NCI-H1105 (cell line): ENCODE measurements at places on chromosomes 6 and 20.

GRCh38 chr20:19429538-19429937 lies 217.1 kb downstream of the SLC24A3 start:
- DNase-seq: no peak

GRCh38 chr6:658244-658643 lies 1.3 kb upstream of the HUS1B start:
- no peak for DNase-seq

GRCh38 chr20:1374246-1374645 lies 18.6 kb downstream of the FKBP1A start:
- DNase-seq: no peak

DNA sequence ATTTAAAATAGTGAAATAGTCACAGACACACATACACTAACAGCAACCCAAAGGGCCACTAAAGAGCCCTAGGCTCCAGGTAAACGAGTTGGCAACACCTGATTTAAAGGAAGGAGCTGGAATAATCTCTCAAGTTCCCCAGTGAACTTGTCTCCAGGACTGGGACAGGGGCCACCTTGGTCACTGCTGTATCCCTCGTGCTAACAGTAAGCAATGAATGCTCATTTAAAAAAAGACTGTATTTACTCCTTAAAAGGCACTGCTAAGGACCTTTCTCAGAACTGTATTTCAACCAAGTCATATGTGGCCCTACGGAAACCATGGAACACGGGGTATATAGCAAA lies 1.3 kb downstream of the DIDO1 start:
- no peak for DNase-seq

DNA sequence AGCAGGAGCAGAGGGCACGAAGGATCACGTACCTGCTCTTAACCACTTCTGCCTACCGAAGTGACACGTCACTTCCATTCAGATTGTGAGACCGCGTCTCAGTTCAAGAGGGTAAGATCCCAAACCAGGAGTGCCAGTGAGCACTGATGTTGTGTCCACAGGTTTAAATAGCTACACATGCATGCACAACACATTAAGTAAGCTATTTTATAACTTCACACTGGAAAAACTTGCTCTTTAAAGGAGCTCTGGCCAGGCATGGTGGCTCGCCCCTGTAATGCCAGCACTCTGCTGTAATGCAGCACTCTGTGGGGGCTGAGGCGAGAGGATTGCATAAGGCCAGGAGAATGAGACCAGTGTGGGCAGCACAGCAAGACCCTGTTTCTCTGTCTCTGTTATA lies 21.1 kb downstream of the ABHD12 start:
- no peak for DNase-seq

DNA sequence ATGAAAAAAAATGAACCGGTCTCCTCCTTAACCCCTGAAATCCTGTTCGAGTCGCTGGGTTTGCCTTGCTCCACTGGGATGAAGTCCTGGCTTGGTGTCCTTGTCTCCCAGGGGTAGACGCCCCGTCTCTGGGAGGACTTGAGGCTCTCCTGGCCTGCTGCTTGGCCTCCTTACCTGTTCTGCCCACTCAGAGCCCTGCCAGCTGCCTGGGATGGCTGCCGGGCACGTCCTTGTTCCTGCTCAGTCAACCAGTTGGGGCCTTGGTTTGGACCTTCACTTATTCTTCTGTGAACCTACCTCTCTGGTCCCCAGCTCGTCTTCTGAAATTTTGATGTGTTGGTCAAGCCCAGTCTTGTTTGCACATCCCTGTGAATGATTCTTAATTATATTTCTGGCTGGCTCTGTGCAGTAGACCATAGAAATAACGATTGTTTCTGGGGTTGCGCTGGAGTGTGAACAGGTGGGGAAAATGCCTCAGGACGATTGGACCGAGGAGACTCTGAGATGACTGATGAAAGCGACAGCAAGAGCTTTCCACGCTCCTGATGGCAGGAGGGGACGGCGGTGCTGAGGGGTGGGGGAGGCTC lies 126.5 kb upstream of the ESR1 start:
- DNase-seq: no peak

- no peak for DNase-seq
Measured at GRCh38 chr6:48813836-48814235, 649.2 kb downstream of the MMUT start.

DNA sequence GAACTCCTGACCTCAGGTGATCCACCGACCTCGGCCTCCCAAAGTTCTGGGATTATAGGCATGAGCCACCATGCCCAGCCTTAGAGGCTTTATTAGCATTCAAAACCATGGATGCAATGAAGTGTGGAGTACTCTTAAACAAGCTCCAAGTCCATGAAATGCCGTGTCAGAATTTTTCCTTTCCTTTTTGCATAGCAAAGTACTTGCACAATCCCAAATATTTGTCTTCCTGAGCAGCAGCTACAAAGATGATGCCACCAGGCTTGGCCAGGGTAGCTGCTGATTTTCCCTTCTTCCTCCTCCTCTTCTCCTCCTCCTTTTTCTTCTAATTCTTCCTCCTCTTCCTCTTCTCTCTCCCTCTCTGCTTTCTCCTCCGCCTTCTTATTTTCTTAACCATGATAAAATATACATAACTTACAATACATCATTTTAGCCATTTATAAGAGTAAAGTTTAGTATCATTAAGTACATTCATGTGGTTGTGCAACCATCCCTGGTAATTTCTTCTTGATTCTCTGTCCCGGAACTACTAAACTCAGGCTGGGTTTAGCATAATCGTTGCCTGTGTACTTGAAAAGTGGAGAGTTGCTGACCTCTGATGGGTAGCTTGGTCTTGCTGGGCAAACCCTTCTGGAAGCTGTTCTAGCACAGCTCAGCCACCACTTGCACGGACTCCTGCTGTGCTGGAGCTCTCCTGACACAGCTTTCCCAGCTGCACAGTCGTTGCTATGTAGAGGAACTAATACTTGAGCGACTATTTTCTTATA lies 20.3 kb downstream of the MUCL3 start:
- DNase-seq: no peak

DNA sequence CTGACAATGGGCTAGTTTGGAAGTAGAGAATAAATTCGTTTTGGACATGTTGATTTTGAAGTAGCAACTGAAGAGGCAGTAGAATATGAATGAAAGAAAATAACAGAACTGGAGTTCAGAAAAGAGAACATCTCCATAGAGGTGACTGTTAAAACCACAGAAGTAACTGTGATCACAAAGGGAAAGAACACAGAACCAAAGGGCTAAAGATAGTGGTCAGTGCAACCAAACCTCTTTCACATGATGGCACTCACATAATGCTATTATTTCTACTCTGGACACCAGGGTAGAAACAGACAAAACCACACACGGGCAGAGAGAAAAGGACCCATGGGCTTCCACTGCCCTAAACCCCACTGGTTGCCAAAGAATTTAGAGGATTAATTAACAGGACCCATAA lies 58.5 kb downstream of the CDK19 start:
- DNase-seq: no peak

- DNase-seq: no peak
Measured at GRCh38 chr6:26394289-26394688, 7.8 kb upstream of the BTN3A1 start.

- DNase-seq: no peak
Measured at GRCh38 chr6:126153661-126154060, 167.3 kb downstream of the TRMT11 start.

DNA sequence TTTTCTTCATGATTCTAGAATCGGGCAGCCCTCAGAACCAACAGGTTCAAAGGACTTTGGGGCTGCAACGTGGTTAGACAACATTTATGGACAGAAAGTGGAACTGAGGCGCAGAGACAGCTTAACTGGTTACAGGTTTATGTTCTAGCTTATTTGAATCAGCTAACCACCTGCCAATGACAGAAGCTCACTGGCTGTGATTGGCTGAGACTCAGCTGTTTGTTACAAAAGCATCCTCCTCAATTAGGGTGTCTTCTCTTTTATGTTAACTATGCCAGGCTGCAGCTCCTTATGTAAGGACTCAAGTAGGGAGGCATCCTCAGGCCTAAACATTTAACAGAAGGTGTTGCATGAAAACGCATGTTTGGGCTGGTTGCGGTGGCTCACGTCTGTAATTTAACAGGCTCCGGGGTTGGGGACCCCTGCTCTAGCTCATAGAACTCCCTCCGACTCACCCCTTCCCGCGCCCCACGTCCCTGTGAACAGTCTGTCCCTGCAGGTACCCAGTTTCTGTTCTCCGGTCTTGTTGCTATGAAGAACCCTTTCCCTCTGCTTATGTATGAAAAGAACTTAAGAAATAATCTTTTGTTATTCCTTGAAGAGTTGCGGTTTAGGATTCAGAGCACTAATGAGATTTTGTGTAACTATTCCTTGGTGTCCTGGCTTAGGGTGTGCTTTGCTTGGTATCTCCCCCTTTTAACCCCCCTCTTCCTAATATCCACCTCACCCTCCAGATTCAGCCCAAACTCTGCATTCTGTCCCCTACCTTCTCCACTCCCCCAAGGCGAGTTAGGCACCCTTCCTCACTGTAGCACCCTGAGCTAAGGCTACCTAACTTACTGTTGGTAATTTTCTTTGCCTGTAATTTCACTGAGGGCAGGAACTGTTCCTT lies 1.2 kb upstream of the TMEM181 start:
- DNase-seq: no peak

GRCh38 chr20:23629542-23630391 lies 8.0 kb downstream of the CST3 start:
- DNase-seq: no peak
